T-helper 9 cell (primary cell): ENCODE measurements at places on chromosomes 2 and 18.

- DNase-seq, result no peak
These were observed 256.7 kb downstream of the HDAC4 start for GRCh38 chr2:239143858-239144712.

- DNase-seq, result no peak
These were observed 207.3 kb upstream of the KCNH7 start for GRCh38 chr2:163045830-163046229.

- DNase-seq, result no peak
These were observed 62.0 kb upstream of the NFU1 start for GRCh38 chr2:69499242-69499641.

- no peak for DNase-seq
These were observed 239.5 kb upstream of the REV1 start for GRCh38 chr2:99729104-99730025.

GRCh38 chr2:218569038-218569431 is 396 bp downstream of the CNOT9 start:
- DNase-seq, result peak; percentile 60

GRCh38 chr2:239258248-239258647 is 142.6 kb downstream of the HDAC4 start:
- no peak for DNase-seq

- no peak for DNase-seq
These were observed 28.8 kb upstream of the EFEMP1 start for GRCh38 chr2:55952415-55952814.

GRCh38 chr18:51038110-51038509 is 8.1 kb downstream of the SMAD4 start:
- DNase-seq, result no peak
